ENCODE measurements at places on chromosomes 4 and X. TPM values are rescaled to one million over a fixed set of nuclear protein-coding genes. Genes with fewer than 3 reads are reported as not detected.
A peak's percentile ranks its signal among the peaks of the same experiment; 100 is the strongest.

- DNase-seq, result no peak
- H3K4me1 ChIP-seq, result no peaks in the 10 kb centered on the region
- no peak overlapping the region for H3K4me3 ChIP-seq
These were observed 1456.1 kb upstream of the IGFBP7 start for GRCh38 chr4:58566260-58566659.

The TMEM31 gene
- total RNA-seq, result not detected

DNA sequence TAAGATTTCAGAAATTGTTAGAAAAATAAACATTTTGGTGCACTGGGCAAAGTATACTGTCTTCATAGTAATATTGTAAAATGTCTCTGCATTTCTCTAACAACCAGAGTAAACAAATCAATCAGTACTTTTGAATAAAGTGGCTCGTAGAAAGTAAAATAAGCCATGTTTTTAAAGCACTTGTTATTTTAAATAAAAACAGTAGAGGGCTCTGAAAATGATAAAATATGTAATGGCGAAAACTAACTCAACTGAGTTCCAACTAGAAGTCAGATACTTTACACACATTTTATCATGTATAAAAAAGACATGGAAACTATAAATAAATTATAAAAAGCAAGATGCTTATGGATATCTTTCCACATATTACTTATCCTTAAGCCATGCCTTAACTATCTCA lies 1134.4 kb downstream of the PDHA2 start:
- no peak for DNase-seq
- no peaks in the 10 kb centered on the region for H3K36me3 ChIP-seq
- H3K27me3 ChIP-seq, result no peaks in the 10 kb centered on the region
- H3K27ac ChIP-seq, result no peak overlapping the region
- no peaks in the 10 kb centered on the region for H3K4me1 ChIP-seq

The PCYT1B gene
- 3.1 TPM for total RNA-seq

The UGT2B17 gene
- total RNA-seq, result not detected

- H3K27ac ChIP-seq, result no peak overlapping the region
- no peak for DNase-seq
These were observed 63.7 kb upstream of the ARSJ start for GRCh38 chr4:114043116-114043515.

The ZAR1 gene
- total RNA-seq, result not detected

The CT55 gene
- total RNA-seq, result not detected

GRCh38 chr4:109548655-109549054 lies 11.4 kb upstream of the MCUB start:
- H3K4me1 ChIP-seq, result peaks cover 13% of the 10 kb centered on the region
- no peak overlapping the region for H3K4me3 ChIP-seq
- no peaks in the 10 kb centered on the region for H3K27me3 ChIP-seq

DNA sequence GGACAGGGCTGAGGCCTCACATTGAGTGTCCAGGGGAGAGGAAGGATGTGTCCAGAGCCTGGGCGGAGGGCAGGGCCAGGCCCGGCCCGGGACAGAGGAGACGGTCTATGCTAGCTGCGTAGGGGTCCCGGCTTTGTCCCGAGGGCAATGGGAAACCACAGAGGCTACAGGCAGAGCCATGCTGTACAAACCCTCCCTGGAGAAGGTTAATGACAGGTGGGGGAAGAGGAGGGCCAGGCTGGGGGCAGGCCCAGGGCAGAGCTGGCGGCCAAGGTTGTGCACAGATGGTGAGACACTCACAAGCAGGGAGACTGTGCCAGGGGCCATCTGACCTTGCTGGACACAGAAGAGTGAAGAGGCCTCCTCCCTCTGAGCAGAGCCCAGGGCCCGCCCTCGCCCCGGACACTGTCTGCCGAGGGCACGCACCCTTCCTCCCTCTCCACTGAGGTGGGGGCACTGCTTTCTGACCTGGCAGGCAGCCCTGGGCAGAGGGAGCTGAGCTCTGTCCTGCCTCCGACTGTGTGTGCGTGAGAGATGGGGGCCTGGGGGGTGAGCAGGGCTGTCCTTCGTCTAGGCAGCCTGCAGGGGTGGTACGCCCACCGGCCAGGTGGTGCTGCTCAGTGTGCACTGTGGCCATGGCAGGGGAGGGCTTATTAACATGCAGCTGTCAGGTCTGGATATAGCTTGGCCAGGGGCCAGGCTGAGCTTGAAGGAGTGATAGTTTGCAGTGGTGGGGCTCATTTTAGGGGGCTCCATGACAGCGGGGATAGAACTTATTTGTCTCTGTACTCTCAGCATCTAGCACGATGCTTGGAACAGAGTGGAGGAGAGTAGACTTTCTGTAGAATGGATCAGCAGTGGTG lies 75.7 kb upstream of the LRPAP1 start:
- H3K36me3 ChIP-seq, result no peaks in the 10 kb centered on the region
- DNase-seq, result no peak
- H3K27ac ChIP-seq, result no peak overlapping the region
- H3K4me3 ChIP-seq, result no peak overlapping the region
- peaks cover 8% of the 10 kb centered on the region for H3K27me3 ChIP-seq

DNA sequence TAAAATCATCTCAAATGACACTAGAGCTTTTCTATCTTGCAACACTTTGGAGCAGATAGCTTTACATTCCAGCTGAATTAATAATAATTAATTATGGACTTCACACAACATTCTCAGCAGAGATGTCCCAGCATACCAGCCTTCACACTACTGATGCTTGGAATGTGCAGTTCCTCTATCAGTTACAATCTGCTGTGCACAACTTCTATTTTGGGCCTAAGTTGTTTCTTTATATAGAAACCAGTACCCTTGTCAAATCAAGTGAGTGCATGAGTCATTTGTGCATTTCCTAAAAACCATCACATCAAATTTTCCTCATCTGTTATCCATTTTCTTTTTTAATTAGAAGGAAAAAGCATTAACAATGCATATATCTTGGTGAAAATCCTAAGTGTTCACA lies 8.8 kb upstream of the RASL11B start:
- H3K36me3 ChIP-seq, result no peaks in the 10 kb centered on the region
- no peak for DNase-seq
- H3K4me3 ChIP-seq, result no peak overlapping the region
- H3K27ac ChIP-seq, result peak overlapping the region; percentile 78
- peaks cover 30% of the 10 kb centered on the region for H3K4me1 ChIP-seq

GRCh38 chr4:24070117-24070516 lies 180.3 kb upstream of the PPARGC1A start:
- H3K4me3 ChIP-seq, result no peak overlapping the region
- no peaks in the 10 kb centered on the region for H3K27me3 ChIP-seq
- no peaks in the 10 kb centered on the region for H3K36me3 ChIP-seq
- no peak for DNase-seq
- peak overlapping the region; percentile 18 for H3K27ac ChIP-seq

GRCh38 chr4:98851806-98852205 lies 77.1 kb downstream of the EIF4E start:
- H3K4me3 ChIP-seq, result no peak overlapping the region
- no peak overlapping the region for H3K27ac ChIP-seq
- no peaks in the 10 kb centered on the region for H3K36me3 ChIP-seq
- no peaks in the 10 kb centered on the region for H3K27me3 ChIP-seq
- H3K4me1 ChIP-seq, result peaks cover 14% of the 10 kb centered on the region

- DNase-seq, result no peak
- no peak overlapping the region for H3K27ac ChIP-seq
- H3K27me3 ChIP-seq, result peaks cover 1% of the 10 kb centered on the region
- peaks cover 3% of the 10 kb centered on the region for H3K36me3 ChIP-seq
These were observed 1718.0 kb upstream of the PCDH7 start for GRCh38 chr4:29002151-29002550.

The IGFBP7 gene
- total RNA-seq, result 3,991 TPM

The CXXC4 gene
- not detected for total RNA-seq

DNA sequence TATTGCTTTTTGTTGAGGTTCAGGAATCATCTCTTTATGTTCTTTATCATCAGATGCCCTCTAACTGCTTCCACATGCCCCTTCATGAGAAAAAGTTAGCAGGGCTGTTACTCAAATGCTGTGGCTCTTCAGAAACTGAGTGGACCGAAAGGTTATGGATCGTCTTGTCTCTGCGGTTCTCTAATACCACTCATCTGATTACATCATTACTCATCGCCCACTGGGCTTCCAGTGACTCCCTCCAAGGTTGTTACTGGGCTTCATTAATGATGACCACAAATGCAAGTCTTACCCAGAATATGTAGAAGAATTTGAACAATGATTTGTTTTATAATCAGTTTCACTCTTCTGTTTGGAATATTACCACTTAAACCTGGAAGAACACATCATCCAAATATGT lies 67.7 kb downstream of the RWDD4 start:
- no peak for DNase-seq
- H3K27me3 ChIP-seq, result no peaks in the 10 kb centered on the region
- no peaks in the 10 kb centered on the region for H3K4me1 ChIP-seq
- H3K27ac ChIP-seq, result no peak overlapping the region
- H3K36me3 ChIP-seq, result no peaks in the 10 kb centered on the region
- H3K4me3 ChIP-seq, result no peak overlapping the region

- H3K27me3 ChIP-seq, result no peaks in the 10 kb centered on the region
- H3K36me3 ChIP-seq, result no peaks in the 10 kb centered on the region
- no peak for DNase-seq
- no peak overlapping the region for H3K27ac ChIP-seq
- H3K4me3 ChIP-seq, result no peak overlapping the region
These were observed 24.1 kb upstream of the MAGEC1 start for GRCh38 chrX:141879616-141880015.
